ENCODE measurements at places on chromosomes 7 and 10.

DNA sequence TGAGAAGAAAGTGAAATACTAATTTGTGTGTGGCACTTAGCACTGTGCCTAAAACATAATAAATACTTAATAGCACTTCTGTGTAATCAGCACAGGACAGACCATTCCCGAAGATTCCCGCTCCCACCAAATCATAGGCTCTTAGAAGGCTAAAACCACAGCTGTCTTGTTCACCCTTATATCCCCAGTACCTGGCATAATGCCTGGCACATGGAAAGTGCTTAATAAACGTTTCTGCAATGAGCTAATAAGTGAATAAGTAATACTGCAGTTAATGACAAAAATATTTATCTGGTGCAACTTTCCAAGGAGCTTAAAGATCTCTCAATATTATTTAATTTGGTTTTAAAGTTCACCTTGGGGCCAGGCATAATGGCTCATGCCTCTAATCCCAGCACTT is 43.2 kb downstream of the MTURN start:
- no peak for DNase-seq

GRCh38 chr7:35424869-35425495 is 171.1 kb upstream of the TBX20 start:
- peak; percentile 66 for DNase-seq

GRCh38 chr10:127999297-128000129 is 92.6 kb downstream of the PTPRE start:
- no peak for DNase-seq

GRCh38 chr7:77687747-77688144 is 8.5 kb upstream of the RSBN1L start:
- peak; percentile 20 for DNase-seq

GRCh38 chr10:59781511-59781910 is 28.3 kb upstream of the MRLN start:
- no peak for DNase-seq

GRCh38 chr10:5449227-5449626 is 36.9 kb downstream of the NET1 start:
- DNase-seq = no peak

GRCh38 chr7:23431702-23432199 is 38.5 kb downstream of the IGF2BP3 start:
- no peak for DNase-seq

DNA sequence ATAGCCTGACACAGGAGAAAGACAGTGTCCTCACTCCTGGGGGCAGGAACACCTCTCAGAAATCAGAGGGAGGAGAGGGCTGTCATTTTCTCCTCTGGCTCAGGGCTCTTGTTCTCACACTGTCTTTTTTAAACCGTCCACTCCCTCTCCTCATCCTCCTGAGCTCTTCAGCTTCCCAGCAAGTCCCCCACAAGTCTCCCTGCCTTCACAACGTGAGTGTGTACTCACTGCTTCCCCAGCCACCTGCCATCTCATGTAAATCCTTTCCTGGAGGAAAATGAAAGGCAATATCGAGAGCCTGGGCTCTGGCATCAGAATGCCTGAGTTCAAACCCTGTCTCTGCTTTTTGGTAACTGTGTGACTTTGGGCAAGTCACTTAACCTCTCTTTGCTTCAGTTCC is 5.7 kb downstream of the LLCFC1 start:
- DNase-seq = no peak

DNA sequence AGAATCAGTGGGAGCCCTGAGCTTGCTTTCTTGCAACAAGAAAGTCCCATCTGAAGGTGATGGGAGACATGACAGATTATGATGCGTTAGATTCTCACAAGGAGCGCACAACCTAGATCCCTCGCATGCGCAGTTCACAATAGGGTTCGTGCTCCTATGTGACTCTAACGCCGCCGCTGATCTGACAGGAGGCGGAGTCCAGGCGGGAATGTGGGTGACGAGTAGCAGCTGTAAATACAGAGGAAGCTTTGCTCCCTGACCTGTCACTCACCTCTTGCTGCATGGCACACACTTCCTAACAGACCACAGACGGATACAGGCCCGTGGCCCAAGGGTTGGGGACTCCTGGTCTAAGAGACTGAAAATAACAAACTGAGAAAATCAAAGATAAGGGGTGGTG is 1163.4 kb upstream of the AUTS2 start:
- no peak for DNase-seq

DNA sequence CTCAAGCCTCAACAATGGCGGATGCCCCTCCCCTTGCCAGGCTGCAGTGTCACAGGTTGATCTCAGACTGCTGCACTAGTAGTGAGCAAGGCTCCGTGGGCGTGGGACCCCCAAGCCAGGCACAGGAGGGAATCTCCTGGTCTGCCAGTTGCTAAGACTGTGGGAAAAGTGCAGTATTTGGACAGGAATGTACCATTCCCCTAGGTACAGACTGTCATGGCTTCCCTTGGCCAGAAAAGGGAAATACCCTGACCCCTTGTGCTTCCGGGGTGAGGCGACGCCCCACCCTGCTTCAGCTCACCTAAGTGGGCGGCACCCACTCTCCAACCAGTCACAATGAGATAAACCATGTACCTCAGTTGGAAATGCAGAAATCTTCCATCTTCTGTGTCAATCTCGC is 44.0 kb upstream of the TMEM243 start:
- no peak for DNase-seq

DNA sequence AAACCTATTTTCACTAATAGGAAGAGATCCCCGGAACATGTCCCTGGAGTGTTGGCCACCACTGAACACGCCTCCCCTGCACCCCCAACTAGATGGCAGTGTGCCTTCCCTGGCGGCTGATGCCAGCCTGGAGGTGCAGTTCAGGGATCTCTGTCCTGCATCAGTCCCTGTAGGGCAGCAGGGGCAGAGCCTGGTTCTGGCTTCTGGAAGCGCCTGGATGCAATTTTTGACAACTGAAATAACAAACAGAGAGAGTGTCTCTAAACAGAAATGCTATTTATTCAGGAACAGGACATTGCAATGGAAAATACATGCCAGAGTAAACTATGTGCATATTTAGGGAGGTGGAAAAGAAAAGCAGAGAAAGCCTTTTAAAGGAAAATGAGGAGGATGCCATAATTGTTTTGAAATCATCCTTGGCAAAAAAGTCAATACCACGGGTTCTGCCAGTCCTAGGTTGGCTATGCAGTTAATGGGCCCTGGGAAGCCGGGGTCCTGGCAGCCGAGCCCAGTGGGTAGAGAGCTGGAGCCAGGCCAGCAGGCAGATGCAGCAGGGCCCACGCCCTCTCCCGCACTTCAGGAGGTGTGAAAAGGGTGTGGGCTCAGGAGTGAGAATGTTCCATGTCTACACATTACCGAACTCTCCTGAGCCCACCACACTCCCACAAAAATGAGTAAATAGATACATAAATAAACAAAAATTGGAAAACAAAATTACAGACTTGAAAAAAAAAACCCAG is 18.5 kb downstream of the ANTXRL start:
- DNase-seq = no peak

GRCh38 chr7:155064186-155064585 is 5.9 kb upstream of the HTR5A start:
- no peak for DNase-seq

GRCh38 chr7:82676777-82677463 is 233.3 kb upstream of the CACNA2D1 start:
- no peak for DNase-seq

- DNase-seq = peak; percentile 22
Measured at GRCh38 chr10:86047588-86047987, 319.0 kb downstream of the GRID1 start.

GRCh38 chr10:126500866-126501265 is 112.6 kb upstream of the ADAM12 start:
- no peak for DNase-seq

DNA sequence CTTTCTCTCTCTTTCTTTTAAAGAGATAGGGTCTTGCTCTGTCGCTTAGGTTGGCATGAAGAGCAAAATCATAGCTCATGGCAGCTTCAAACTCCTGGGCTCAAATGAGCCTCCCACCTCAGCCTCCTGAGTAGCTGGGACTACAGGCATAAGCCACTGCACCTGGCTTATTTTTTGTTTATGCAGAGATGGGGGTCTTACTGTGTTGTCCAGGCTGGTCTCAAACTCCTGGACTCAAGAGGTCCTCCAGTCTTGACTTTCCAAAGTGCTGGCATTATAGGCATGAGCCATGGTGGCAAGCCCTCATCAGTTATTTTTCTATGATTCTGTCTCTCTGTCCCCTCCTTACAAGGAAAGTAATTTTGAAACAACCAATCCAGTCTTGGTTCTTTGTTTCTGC is 1.1 kb upstream of the BAG3 start:
- DNase-seq = no peak

GRCh38 chr7:12508554-12508953 is 62.0 kb upstream of the SCIN start:
- DNase-seq = no peak

- DNase-seq = no peak
Measured at GRCh38 chr7:121323515-121324302, 5.1 kb upstream of the WNT16 start.

DNA sequence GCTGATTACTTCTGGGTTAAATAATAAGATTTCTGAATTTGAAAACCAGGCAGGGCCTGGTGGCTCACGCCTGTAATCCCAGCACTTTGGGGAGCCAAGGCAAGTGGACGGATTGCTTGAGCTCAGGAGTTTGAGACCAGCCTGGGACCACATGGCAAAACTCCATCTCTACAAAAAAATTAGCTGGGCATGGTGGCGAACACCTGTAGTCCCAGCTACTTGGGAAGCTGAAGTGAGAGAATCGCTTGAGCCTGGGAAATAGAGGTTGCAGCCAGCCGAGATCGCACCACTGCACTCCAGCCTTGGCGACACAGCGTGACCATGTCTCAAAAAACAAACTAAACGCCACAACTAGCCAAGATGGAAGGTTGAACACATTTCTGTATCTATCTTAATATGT is 3.5 kb downstream of the CYCS start:
- DNase-seq = no peak

GRCh38 chr7:144835155-144835611 is 670 bp downstream of the TPK1 start:
- peak; percentile 53 for DNase-seq

DNA sequence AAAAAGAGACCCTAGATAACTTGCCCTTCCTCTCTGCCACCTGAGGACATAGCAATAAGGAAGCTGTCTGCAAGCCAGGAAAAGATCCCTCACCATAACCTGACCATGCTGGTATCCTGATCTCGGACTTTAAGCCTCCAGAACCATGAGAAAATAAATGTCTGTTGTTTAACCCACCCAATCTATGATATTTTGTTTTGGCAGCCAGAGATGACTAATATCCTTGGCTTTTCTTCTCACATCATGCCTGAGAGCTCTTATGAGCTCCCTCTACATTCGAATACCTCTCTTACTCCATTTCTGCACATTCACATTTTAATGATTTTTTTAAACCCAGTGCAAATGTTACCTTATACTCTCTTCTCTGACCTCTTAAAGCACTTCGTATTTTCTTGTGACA is 214.0 kb upstream of the CHRM2 start:
- DNase-seq = no peak

DNA sequence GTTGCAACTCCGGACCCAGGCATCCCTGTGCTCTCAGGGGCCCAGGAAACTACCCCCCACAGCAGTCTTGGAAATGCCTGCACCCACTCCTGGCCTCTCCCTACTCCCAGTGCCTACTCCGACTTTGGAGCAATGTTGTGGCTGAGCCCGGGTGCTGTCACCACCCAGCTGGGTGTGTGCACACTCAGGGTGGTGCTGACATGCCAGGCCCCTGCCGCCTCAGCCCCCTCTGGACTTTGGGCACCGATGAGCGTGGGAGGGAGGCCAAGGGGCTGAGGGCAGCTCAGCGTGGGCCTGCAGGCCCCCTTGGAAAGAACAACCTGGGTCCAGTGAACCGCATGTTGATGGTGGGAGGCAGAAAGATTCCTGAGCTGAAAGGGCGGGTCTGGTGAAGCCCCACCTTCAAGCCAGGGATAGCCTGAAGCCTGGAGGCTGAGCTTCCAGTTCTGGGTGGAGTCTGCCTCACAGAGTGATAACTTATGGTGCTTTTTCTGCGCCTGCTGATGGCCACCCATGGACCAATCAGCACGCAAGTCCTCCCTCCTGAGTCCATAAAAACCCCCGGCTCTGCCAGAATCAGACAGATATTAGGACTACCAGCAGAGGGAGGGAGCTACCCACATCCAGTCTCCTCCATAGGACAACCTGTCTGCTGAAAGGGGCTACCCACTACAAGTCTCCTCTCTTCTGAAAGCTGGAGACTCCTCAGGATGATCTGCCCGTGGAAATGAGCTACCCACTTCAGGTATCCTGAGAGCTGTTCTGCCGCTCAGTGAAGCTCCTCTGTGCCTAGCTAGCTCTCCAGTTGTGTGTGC is 380.4 kb upstream of the SORCS1 start:
- DNase-seq = no peak

DNA sequence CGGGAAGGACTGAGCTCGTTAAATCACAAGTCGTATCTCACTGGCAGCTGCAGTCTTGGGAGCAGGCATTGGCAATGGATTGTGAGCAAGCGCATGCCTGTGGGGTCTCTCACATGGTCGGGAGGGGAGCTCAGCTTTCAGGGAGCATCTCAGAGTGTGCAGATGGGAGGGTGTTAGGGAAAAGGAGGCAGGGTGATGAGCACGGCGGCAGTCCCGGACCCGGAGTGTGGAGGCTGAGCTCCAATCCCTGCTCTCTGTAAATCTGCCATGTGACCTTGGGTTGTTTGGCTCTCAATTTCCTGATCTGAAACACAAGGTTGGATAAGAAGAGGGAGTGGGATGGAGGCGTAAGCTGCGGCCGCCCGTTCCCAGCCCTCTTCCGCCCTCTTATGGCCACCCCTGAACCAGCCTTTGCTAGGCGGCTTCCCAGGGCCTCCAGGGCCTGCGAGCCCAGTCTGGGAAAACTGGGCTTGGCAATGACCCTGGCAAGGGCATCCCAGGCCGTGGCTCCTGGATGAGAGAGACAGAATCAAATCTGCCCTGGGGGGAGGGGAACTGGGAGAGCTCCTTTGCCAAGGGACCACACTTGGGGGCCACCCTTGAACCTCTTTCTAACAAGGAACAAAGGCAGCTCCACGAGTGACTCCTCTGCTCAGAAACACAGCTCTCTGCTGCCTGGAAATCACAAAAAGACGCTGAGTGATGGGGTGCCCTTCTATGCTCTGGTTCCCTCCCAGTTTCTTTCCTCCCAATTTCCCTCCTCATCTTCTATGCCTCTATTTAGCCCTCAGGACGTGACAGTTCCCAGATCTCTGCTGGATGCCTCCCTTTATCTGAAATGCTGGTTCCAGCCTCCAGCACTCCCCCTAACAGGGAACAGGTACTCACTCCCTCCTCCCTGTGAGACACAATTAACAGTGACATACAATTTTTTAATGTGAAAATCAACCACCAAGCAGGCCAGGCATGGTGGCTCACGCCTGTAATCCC is 41.7 kb upstream of the LOXL4 start:
- no peak for DNase-seq

Data from stimulated activated CD4-positive, alpha-beta T cell treated with anti-CD3 and anti-CD28 coated beads, Interleukin-2, amount 100 ng/mL, for 24 hours (primary cell).